Bronchial epithelial cell (primary cell): ENCODE measurements at places on chromosomes 11 and 22. TPM values are rescaled to one million over a fixed set of nuclear protein-coding genes. Genes with fewer than 3 reads are reported as not detected.

OR52A5 gene
- not detected in 2 replicates for total RNA-seq

DLG2 gene
- total RNA-seq = 0.26 and 1.0 TPM in 2 replicates

OVOL1 gene
- 6.3 and 17.8 TPM in 2 replicates for total RNA-seq

PRR33 gene
- not detected in 2 replicates for total RNA-seq

PAMR1 gene
- 3.1 and 5.3 TPM in 2 replicates for total RNA-seq

CDC42BPG gene
- total RNA-seq = 16.6 and 23.0 TPM in 2 replicates

DDX6 gene
- 87.9 and 91.3 TPM in 2 replicates for total RNA-seq

KRTAP5-8 gene
- not detected in 2 replicates for total RNA-seq

GALR3 gene
- not detected in 2 replicates for total RNA-seq

TRIM66 gene
- total RNA-seq = 4.2 and 5.4 TPM in 2 replicates

UBE2L6 gene
- total RNA-seq = 7.4 and 13.6 TPM in 2 replicates

ACP2 gene
- total RNA-seq = 8.4 and 13.1 TPM in 2 replicates

POU2AF3 gene
- not detected in 2 replicates for total RNA-seq

LMNTD2 gene
- total RNA-seq = 0.90 and 1.1 TPM in 2 replicates

FREY1 gene
- total RNA-seq = 0.51 and 1.3 TPM in 2 replicates

CHRM1 gene
- total RNA-seq = not detected in 2 replicates

RAB39A gene
- not detected in 2 replicates for total RNA-seq

CDC45 gene
- total RNA-seq = 0.26 and 1.2 TPM in 2 replicates

C22orf31 gene
- not detected in 2 replicates for total RNA-seq

NPTXR gene
- under 0.01 TPM in 2 replicates for total RNA-seq

OR8G5 gene
- not detected in 2 replicates for total RNA-seq

AIFM3 gene
- 2.4 and 2.8 TPM in 2 replicates for total RNA-seq

SERHL2 gene
- 0.79 and 1.4 TPM in 2 replicates for total RNA-seq

CDC42EP2 gene
- 1.9 and 2.4 TPM in 2 replicates for total RNA-seq

KRTAP5-1 gene
- total RNA-seq = not detected in 2 replicates

GPHA2 gene
- total RNA-seq = not detected in 2 replicates

YIF1A gene
- total RNA-seq = 231 and 294 TPM in 2 replicates

MPST gene
- total RNA-seq = 96.3 and 121 TPM in 2 replicates

GTSE1 gene
- total RNA-seq = 0.13 and 0.26 TPM in 2 replicates

GGTLC3 gene
- not detected in 2 replicates for total RNA-seq

SLC5A1 gene
- 0.26 and 0.90 TPM in 2 replicates for total RNA-seq

APOBEC3C gene
- 4.1 and 4.2 TPM in 2 replicates for total RNA-seq

MOGAT2 gene
- total RNA-seq = not detected in 2 replicates
